Right renal cortex interstitium (tissue), 3 donors: ENCODE measurements at places on chromosomes 5 and 9. TPM values are rescaled to one million over a fixed set of nuclear protein-coding genes. Genes with fewer than 3 reads are reported as not detected.

GRCh38 chr5:22910523-22910922, 57.4 kb upstream of the CDH12 start:
- no peak for DNase-seq

GRCh38 chr5:170273968-170274710, 23.4 kb downstream of the LCP2 start:
- no peak for DNase-seq

- no peak for DNase-seq
Observed at GRCh38 chr5:120368923-120369715, 95.0 kb upstream of the PRR16 start.

Gene SURF2
- polyA plus RNA-seq = 25.1 TPM

GRCh38 chr5:142842994-142843905, 73.1 kb downstream of the ARHGAP26 start:
- no peak for DNase-seq

- no peak for DNase-seq
Observed at GRCh38 chr9:16352791-16353401, 517.6 kb downstream of the BNC2 start.

- DNase-seq = no peak
Observed at GRCh38 chr9:117435630-117436261, 20.9 kb upstream of the ASTN2 start.

GRCh38 chr9:16680975-16681651, 189.4 kb downstream of the BNC2 start:
- no peak for DNase-seq

DNA sequence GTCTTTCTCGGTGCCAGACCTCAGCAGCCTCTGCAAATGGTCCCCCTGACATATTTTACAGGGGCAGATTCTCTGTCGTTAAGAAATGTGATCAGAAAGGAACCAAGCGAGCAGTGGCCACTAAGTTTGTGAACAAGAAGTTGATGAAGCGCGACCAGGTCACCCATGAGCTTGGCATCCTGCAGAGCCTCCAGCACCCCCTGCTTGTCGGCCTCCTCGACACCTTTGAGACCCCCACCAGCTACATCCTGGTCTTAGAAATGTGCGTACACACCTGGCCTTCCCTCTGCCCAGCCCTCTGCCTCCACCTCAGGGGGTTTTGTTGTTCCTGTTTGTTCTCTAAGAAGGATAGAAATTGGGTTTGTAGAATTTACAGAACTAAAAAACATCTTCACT, 77.3 kb upstream of the OTULINL start:
- DNase-seq = no peak

- no peak for DNase-seq
Observed at GRCh38 chr9:120402741-120403542, 177.0 kb downstream of the CDK5RAP2 start.

Gene SPDL1
- polyA plus RNA-seq = 39.5 TPM

- no peak for DNase-seq
Observed at GRCh38 chr5:119363271-119363670, 7.5 kb downstream of the TNFAIP8 start.

Gene HAPLN1
- 9.9 TPM for polyA plus RNA-seq

GRCh38 chr5:59035681-59036080, 452.8 kb downstream of the RAB3C start:
- no peak for DNase-seq

Gene TMEM252
- polyA plus RNA-seq = 12.6 TPM

DNA sequence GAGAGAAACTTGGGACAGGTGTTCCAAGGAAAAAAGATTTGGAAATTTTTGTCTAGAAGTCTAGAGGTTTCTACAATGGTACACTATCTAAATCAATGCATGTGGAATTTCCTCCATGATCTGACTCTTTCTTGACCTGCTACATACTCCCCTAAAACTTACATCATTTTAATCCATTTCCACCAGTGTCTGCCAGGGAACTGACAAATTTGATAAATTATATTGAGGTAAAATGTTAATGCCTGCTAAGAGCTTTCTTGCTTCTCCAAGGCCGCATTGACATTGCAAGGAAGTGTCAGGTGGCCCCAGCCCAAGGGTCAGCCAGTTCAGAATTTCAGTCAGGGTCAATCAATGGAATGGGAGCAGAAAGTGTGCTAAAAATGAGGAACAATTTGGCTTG, 163.4 kb upstream of the FBXL17 start:
- DNase-seq = no peak

- DNase-seq = no peak
Observed at GRCh38 chr9:95979446-95979845, 104.0 kb downstream of the ERCC6L2 start.

DNA sequence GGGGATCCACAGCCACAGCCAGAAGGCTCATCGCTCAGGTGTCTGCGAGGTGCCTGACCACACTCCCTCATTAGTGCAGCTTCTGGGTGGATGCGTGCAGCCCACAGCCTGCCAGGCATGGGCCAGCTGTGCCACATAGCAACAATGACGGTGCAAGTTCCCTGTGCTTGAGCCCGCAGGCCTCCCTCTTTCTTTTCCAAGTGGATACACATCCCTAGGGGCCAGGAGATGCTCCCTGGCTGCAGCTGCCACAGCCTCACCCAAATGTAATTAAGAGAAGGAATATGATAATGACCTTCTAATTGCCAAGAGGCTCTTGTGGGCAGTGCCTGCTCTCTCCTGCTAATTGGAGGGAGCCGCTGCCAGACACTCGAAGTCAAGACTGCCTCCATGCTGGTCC, 116.0 kb upstream of the PPP1R26 start:
- DNase-seq = no peak

GRCh38 chr9:87379300-87379699, 118.4 kb upstream of the DAPK1 start:
- DNase-seq = no peak

GRCh38 chr5:169442913-169443784, 140.4 kb upstream of the SPDL1 start:
- no peak for DNase-seq

Gene BBLN
- 30.9 TPM for polyA plus RNA-seq

Gene PCDHB16
- 5.0 TPM for polyA plus RNA-seq

Gene PCDHB5
- 8.5 TPM for polyA plus RNA-seq

Gene PCA3
- polyA plus RNA-seq = 0.26 TPM

DNA sequence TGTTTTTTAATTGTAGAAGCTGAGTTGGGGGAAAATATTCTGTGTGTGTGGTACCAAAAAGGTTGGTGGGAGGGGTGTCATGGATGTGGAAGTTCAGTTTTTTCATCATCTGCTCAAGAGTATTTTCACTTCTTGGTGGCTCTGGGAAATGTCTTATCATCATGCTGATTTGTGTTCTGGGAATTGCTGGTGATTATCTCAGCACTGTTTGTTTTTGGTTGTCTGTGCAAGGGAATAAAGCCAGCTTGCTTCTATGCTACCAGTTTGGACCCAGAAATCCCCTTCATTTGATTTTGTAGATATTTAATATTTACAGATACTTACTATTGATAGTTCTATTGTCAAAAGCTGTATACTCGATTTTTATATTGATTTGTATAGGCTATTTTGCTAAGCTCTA, 2289.7 kb downstream of the MAT2B start:
- no peak for DNase-seq

Gene ELOVL7
- 19.1 TPM for polyA plus RNA-seq

Gene SLC36A2
- polyA plus RNA-seq = 5.7 TPM

Gene CENPH
- polyA plus RNA-seq = 26.2 TPM

Gene IFNB1
- polyA plus RNA-seq = not detected

- DNase-seq = peak; percentile 27
Observed at GRCh38 chr9:132268725-132269352, 85.9 kb downstream of the SETX start.
